Nucleus accumbens (tissue), 56 donors: ENCODE measurements at places on chromosomes 1 and 21.
A peak's percentile ranks its signal among the peaks of the same experiment; 100 is the strongest.

GRCh38 chr1:147287133-147287865 is 44.8 kb downstream of the CHD1L start:
- no peak for DNase-seq

GRCh38 chr1:112549590-112549989 is 40.8 kb downstream of the WNT2B start:
- no peak for DNase-seq

GRCh38 chr1:85957760-85958159 is 198.8 kb downstream of the COL24A1 start:
- DNase-seq, result no peak

GRCh38 chr21:41881051-41881450 is 1.9 kb upstream of the PRDM15 start:
- DNase-seq, result no peak

- DNase-seq, result no peak
Observed at GRCh38 chr1:203426870-203427269, 48.7 kb upstream of the PRELP start.

DNA sequence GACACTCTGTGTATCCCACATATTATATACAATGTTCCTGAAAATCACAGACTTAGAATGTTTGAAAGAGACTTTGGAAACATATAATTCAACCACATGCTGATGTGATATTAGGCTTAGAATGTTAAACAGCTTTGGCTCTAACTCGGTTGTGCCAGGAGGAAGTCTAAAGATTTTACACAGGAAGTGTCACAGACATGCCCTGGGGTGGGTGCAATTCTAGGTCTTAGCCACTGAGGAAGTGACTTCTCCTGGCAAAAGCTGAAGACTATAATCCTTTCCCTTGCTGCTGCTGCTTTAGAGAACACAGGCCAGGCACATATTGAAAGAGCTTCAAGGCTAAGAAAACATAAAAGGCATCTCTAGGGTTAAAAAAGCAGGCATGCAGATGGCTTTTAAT is 51.0 kb downstream of the RPL5 start:
- no peak for DNase-seq

DNA sequence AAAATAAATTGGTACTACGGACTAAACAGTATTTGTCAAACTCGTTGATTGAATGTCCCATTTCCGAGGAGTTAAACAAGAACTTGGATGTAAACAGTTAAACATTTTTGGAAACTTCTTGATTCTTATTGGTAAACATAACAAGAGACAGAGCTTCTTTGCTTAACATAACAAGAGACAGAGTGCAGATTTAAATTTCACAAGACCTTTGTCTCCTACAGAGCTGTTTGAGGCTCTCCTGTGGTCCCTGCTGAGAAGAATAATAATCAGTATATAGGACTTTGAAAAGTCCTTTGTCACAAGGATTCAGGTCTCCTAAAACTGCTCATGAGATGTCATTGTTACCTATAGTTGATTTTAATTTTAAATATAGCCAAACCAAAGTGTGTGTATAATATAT is 170.6 kb upstream of the C21orf91 start:
- no peak for DNase-seq

GRCh38 chr1:22553104-22553880 is 10.0 kb upstream of the EPHA8 start:
- DNase-seq, result no peak

GRCh38 chr1:167171286-167171929 is 49.3 kb upstream of the POU2F1 start:
- DNase-seq, result no peak

DNA sequence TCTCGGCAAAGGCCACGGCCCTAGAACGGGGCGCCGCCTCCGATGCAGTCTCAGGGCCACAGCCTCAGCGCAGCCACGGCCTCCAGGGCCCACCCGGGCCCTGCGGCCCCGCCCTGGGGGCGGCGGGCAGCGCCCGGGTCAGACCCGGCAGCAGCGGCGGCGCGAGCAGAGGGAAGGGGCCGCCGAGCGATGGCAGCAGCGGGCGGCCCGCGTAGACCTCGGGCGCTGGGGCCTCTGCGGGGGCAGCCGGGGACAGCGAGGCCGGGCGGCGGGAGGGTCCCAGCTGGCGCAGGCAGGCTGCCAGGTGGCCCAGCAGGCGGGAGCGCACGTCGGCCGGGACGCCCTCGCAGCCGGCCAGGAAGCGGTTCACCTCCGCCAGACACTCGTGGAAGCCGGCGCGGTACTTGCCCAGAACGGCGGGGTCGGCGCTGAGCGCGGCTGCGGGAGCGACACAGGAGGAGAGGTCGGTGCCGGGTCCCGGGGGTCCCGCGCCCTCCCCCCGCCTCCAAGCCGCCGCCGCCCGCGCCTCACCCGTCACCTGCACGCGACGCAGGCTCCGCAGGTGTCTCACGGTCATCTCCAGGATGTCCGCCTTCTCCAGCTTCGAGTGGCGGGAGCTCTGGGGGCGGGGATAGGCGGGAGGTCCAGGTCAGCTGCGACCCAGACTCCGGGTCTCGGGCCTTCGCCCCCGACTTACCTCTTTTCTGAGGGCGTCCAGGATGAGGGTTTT is 737 bp downstream of the HES4 start:
- no peak for DNase-seq

DNA sequence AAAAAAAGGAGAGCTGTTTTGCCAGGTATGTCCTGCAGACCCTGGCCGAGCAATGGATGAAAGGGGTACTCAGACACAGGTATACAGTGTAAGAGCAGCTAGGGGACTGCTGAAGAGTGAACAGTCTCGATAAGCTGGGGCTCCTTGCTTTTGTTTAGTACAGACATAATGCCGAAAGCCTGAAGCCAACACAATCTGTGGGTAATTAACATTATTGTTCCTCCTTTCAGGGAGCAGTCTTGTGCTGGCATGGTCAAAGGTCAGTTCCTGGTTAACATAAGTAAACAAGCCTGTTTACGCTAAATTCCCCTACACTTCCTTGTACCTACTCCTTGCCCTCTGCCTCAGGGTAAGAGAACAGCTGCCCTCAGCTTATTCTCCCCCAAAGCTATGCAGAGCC is 272.3 kb upstream of the ST6GALNAC5 start:
- DNase-seq, result no peak

- no peak for DNase-seq
Observed at GRCh38 chr1:202438393-202439174, 90.1 kb downstream of the PPP1R12B start.

GRCh38 chr1:36595921-36596320 is 113.2 kb upstream of the CSF3R start:
- no peak for DNase-seq

- no peak for DNase-seq
Observed at GRCh38 chr1:7984811-7985210, 23.3 kb downstream of the PARK7 start.

DNA sequence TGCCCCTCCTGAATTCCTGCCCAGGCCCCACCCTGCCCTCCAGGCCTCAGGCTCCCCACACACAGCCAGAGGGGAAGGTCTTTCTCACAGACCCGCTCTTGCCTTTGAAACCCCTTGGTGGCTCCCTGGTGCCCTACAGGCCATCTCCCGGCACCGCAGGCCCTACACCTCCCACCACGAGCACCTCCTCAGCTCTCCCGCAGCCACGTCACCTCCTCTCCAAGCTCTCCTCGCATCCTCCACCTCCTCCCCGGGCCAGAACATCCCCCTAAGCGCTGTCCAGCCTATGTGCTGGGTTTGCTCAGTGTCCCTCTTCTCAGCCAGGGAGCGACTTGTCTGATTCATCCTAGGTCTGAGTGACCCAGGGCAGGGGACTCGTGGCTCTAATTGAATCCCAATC is 66.4 kb downstream of the DMRTB1 start:
- no peak for DNase-seq

DNA sequence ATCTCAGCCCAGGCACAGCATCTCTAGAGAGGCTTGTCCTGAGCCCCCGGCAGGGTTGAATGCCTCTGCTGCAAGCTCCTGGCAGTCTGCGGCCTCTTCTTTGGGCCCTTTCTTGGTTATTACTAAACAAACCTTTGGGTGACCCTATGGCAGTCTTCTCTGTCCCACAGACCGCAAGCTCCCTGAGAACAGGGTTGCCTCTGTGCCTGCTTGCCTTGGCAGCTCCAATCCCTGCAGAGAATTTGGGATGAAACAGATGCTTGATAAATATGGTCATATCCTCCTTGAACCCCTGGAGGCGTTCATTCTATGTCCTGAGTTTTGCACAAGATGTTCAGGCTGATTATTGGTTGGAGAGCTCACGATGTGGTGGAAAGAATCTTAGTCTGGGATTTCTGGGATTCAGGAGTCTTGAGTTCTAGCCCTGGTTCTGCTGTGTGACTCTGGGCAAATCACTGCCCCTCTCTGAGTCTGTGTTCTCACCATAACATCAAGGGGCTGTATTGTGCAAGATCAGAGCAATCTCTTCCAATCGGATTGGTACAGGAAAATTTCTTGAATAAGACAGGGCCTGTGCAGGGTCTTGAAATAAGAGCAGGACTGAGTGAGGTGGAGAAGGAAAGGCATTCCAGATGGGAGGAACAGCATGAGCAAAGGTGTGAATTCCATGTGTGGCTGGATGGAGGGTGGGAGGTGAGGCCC is 49.6 kb downstream of the EDN2 start:
- DNase-seq, result no peak

DNA sequence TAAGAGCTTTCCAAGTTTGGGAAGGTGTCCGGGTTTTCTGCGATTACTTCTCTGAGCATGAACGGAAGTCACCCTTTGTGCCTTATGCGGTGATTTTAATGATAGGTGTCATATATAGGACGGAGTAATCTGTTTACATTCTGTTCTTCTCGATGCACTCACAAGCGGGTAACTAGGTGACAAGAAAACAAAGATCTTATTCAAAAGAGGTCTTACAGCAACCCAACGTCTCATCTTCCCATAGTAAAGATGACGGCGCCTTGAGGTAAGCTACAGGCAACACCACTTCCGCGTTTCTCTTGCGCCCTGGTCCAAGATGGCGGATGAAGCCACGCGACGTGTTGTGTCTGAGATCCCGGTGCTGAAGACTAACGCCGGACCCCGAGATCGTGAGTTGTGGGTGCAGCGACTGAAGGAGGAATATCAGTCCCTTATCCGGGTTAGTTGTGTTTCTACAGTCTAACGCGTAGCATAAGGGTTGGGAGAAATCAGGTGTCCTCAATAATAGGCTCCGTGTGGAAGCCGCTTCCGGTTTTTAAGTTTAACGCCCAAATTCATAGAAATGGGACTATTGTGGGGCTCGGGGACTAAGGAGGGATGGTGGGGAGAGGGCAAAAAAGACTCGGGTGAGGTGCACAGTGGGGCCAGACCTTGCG is at the start of gene UFC1:
TSS of gene UFC1 (plus strand) at position 297 of the 656 bp plus-strand sequence. CDS start at position 317, 20 bp downstream.
- DNase-seq, result peak; percentile 28

GRCh38 chr1:106768077-106768476 is 288.4 kb upstream of the PRMT6 start:
- DNase-seq, result no peak

DNA sequence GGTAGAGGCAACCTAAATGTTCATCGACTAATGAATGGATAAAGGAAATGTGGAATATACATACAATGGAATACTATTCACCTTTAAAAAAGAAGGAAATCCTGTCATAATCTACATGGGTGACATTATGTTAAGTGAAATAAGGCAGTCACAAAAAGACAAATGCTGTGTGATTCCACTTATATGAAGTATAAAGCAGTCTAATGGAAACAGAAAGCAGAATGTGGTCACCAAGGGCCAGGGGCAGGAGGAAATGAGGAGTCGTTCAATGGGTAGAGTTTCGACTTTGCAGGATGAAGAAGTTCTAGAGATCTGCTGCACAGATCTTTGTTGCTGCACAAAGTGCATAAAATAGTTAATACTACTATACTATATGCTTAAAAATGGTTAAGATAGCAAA is 7.8 kb downstream of the DIPK1A start:
- no peak for DNase-seq

GRCh38 chr1:48568501-48568900 is 96.5 kb upstream of the SPATA6 start:
- no peak for DNase-seq

DNA sequence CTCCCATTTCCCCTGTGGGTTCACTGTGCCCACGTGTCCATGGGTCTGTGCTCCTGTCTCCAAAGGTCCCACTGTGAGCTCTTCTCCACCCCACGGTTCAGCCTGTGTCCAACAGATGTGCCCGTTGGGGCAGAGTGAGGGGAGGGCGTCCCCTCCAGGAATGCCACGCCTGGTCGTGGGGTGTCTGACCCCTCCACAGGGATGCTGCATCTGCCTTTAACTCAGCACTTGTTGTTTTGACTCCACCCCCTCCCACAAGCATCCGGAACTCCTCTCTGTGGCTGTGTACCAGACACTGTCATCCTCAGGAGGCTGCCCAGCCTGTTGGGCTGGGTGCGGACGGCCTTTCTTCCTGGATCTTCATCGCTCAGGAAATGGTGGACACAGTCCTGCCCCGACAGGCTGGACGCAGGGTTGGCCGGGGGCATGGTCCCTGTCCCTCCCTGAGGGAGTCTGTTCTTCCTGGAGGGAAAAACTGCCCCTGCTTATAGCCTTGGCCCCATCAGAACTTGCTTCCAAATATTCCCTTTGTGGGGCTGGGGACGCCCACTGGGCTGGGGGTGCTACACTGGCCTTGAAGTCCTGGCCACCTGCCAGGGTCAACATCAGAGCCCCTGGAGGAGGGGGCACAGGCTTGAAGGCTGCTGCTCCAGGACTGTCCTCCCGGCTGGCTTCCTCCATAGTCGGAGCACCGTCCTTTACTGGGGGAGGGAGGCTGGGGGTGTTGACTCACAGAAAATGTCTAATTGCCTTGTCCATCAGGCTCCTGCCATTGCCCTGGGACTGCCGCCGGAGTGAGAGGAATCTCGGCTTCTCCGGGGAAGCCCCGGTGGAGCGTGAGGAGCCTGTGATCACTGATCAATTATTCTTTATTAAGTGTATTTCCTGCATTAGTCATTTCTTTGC is 182.0 kb upstream of the C1orf174 start:
- no peak for DNase-seq

DNA sequence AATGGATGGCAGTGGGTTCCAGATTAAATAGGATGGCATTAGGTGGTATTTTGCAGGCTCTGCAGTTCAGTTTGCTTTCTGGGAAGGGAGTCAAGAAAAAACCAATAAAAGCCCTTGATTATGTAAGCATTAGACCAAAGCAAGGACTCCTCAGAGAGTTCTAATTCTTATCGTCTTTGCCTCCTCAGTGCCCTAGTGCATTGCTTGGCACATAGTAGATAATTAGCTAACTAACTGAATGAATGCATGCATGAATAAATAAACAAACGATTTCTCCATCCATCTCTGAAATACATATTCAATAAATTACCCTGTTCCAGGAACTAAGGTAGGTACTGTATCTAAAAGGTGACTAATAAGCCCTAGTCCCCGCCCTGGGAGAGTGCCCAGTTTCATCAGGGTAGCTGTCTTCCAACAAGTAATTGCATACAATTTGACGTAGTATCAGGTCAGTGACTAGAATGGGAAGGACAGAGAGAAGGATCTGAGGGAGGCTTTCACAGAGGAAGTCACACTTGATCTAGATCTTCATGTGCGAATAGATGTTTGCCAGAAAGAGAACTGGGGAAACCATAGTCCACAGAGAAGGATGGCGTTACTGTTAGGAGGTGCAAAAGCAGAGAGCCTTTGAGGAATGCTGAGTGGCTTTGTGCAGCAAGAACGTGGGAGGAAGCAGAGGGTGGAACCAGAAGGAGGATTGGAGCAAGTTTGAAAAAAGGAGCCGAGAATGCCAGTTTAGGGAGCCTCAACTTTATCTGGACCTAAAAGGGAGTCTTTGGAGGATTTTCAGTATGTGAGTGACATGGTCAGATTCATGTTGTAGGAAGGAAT is 111.4 kb downstream of the TBX19 start:
- no peak for DNase-seq
